ENCODE measurements at places on chromosomes 7 and 10.

DNA sequence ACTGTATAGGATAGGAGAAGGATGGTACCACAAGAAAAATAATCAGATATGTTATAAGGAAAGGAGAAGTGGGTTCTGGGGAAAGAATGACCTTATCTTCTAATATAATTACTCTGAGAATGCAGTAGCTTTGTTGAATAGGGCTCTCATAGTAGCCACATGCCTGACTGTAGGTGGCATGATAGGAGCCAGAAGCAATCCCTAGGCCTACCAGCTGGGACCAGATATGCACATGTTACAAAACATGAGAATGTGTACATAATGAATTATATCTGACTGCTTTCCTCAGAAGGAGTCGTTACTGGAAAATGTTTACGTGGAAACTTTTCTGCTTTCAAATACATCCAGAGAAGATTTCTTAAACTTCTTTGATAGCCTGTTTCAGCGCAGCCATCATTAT lies 53.2 kb upstream of the FAM3C start:
- no peak for DNase-seq

DNA sequence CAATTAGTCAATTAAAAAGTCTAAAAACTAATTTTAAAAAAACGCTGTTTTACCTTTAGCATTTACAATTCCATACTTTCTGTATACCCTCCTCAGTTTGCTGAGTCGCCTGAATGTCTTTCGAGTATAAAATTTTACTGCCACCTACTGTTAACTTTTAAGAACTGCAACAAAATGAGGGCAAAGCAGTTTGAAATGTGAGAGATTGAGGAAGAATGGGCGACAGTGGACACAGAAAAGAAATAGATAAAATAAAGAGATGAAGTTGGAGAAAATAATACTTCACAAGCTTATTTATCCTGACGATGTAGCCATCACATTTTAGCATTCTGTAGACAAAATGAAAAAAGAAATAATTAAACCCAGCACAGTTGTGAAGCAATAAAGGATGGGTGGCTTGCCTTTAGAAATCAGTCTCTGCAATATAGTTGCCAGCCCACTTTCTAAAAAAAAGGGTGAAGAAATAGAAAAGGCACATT lies 110.8 kb upstream of the PTN start:
- DNase-seq, result no peak

DNA sequence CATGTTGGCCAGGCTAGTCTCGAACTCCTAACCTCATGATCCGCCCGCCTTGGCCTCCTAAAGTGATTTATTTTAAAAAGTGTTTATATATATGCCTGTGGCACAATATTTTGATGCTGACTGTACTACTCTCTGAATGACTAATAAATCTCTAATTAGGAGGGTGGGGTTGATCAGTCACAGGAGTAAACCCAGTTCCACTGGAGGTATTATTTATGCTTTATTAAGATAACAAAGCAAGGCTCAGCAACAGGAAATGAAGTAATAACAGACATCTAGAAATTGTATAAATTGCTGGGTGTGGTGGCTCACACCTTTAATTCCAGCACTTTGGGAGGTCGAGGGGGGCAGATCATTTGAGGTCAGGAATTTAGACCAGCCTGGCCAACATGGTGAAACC lies 26.0 kb upstream of the MCU start:
- DNase-seq, result no peak

GRCh38 chr10:131729938-131730660 lies 170.7 kb upstream of the PPP2R2D start:
- no peak for DNase-seq

- no peak for DNase-seq
Observed at GRCh38 chr10:59839576-59839975, 66.8 kb downstream of the CCDC6 start.

Data from GDM1 (cell line).